ENCODE measurements at places on chromosomes 2 and 18.

- no peak for DNase-seq
These were observed 53.9 kb downstream of the WDSUB1 start for GRCh38 chr2:159232456-159233170.

GRCh38 chr2:143758629-143759330 is 629.6 kb downstream of the ARHGAP15 start:
- DNase-seq = no peak

GRCh38 chr2:174493549-174494331 is 6.9 kb upstream of the GPR155 start:
- no peak for DNase-seq

- DNase-seq = no peak
These were observed 75.1 kb downstream of the SPRED2 start for GRCh38 chr2:65357095-65357958.

- DNase-seq = peak; percentile 18
These were observed 65.0 kb upstream of the IKZF2 start for GRCh38 chr2:213216461-213216860.

DNA sequence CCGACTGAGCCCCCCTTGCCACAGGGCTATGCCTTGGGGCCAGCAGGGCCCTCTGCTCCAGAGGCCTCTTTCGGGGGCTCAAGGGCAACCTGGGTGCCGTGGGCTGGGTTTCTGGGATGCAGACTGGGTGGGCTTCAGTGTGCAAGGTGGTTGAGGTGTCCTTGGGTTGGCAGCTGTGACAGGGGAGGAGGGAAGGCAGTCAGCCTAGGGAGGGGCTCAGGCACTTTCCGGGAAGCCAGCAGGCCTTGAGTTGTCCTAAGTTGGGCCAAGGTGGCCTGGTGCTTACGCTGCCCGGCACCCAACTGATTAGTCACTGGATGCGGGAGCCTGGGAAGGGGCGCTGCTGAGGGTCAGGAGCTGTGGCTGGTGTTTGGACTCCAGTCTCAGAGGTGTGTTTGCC is 199.5 kb downstream of the TWIST2 start:
- DNase-seq = no peak
